AG04450 (cell line): ENCODE measurements at places on chromosomes 3 and 15. TPM values are rescaled to one million over a fixed set of nuclear protein-coding genes. Genes with fewer than 3 reads are reported as not detected.

DNA sequence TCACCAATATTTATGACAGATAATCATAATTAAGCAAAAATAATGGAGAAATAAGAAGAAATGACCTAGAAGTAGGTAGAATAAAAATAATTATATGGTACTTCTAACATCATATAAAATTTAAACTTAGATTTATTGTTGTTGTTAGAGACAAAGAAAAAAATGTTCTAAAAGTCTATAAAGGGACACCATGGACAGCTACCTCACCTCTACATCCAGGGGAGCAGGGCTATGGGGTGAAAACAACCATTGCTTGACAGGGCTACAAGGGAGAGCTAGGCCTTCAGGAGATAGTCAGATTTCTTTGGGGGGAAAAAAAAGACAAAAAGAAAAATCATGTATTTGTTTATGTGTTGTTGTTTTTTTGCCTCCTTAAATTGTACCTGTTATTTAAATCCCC lies 841.9 kb downstream of the VGLL3 start:
- no peak for DNase-seq

- no peak for DNase-seq
These were observed 127.2 kb downstream of the NFKBIZ start for GRCh38 chr3:101976473-101976872.

Gene UBAP1L
- polyA plus RNA-seq: 0.46 and 0.55 TPM in 2 replicates

Gene BNC1
- polyA plus RNA-seq: 2.2 and 2.6 TPM in 2 replicates
